ENCODE measurements at places on chromosomes 2 and 18.

GRCh38 chr2:68738906-68739594 lies 4.4 kb downstream of the ARHGAP25 start:
- peak; percentile 18 for DNase-seq

DNA sequence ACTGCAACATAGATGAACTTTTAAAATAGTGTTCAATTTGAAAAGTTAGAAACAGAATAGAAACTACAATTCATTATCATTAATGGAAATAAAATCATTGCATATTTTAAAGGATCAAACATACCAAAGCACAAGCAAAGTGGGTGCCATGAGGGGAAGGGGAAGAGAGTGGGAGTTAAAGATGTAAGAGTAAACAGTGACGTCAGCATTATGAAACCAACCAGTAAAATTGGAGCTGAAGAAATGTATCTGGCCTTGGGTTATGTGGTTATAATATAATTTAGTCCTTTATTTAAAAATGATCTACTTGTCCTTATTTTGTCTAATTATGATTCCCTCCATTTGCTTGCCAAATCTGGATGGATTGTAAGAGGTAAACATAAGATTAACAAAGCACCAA lies 6.0 kb downstream of the LINC00305 start:
- no peak for DNase-seq

GRCh38 chr2:204010628-204011560 lies 74.3 kb downstream of the ICOS start:
- no peak for DNase-seq

DNA sequence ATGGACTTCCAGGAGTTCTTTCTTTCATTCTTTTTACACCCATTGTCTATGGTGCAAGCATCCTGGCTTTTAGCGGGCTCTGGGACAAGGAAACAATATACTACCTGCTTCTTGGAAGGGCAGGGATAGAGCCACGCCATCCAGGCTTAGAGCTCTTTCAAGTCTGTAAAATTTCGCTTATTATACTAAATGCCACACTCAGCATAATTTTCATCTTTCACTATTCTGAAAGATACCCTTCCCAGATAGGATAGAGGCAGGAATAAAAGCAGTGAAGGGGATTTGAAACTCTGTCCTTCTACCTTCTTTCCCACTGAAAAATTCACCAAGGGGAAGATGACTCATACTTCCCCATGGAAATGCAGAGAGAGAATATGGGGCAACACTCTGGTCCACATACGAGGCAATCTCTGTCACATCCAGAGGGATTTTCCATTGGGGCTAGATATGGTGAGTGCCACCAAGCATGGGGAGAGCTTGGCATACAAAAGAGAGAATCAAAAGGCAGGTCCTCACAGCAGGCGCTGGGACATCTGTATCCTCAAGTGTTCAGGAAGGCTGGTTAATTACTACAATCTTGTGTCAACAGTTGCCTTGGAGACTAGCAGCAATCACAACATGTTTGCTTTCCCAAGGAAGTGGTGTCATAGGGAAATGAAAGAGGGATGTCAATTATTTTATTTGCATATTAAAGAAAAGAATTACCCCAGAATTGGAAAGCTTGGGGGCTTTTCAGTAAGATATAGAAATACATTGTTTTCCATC lies 127.6 kb downstream of the TDRD15 start:
- no peak for DNase-seq

- DNase-seq: no peak
These were observed 86.0 kb upstream of the TWIST2 start for GRCh38 chr2:238761868-238762267.

DNA sequence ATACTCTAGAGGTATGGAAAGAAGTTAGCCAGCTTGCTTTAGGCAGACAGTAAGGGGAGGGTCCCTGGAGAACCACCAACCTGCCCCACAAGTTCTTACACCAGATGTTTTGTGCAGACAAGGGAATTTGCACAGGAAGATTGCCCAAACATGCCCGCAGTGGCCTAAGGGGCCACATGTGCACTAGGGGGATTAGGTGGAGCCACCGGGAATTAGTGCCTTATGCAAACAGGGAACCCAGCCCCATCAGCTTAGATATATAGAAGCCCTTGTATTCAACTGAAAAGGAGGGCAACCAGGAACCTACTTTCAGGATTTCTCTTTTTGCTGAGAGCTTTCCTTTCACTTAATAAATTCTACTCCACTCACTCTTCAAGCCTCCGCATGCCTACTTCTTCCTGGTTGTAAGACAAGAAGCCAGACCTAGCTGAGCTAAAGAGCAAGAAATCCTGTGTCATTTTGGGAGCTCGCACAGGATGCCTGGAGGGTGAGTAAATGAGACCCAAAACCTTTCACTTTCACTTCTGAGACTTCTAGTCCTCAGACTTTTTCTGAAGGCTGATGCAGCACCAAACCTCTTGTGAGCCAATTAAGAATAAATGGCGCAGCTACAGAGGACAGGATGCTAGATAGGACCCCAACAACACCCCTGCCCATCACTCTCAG lies 146.3 kb downstream of the GCA start:
- no peak for DNase-seq

GRCh38 chr18:63974991-63975390 lies 5.1 kb downstream of the SERPINB8 start:
- DNase-seq: no peak

- DNase-seq: no peak
These were observed 398.4 kb downstream of the METTL4 start for GRCh38 chr18:2172881-2173280.

- DNase-seq: no peak
These were observed 14.6 kb downstream of the DNAJB2 start for GRCh38 chr2:219293736-219294231.

- DNase-seq: peak; percentile 95
These were observed at the start of gene TAF4B for GRCh38 chr18:26226229-26227050. TSS of gene TAF4B (plus strand) at chr18:26226445. CDS start at chr18:26226934, 489 bp downstream.

DNA sequence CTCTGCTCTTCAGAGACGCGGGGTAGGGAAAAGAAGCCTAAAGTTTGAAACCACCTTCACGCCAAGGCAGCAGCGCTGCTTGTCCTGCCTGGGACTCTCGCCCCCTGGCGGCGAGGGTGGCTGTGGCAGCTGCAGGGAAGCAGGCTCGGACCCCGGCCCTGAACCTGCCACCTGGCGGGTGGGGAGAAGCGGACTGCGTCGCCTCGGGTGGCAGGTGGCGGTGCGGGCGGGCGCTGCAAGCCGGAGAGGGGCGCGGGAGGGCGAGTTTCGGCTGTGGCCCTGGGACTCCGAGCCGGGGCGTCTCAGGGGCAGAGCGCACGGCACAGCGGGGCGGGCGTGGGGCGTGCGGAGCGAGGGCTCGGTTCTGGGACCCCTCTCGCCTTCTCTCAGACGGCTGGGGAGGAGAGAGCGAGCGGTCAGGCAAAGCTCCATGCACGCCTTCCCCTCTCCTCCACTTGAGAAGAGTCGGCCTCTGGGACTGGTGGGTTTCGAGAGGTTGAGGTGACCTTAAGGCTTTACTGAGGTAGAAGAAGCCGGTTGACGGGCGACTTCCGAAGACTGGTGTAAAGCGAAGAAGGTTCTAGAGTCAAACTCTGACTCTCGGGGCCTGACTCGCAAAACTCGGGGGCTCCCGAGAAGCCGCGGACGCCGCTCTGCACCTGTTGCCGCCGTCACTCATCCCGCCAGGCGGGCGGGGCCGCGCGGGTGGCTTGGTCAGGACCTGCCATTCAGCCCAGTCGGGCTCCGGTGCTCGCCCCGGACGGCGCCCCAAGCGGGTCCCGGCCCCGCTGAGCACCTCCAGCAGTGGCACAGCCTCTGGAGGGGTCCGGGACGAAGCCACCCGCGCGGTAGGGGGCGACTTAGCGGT lies 1.1 kb upstream of the BOLL start:
- DNase-seq: peak; percentile 67

DNA sequence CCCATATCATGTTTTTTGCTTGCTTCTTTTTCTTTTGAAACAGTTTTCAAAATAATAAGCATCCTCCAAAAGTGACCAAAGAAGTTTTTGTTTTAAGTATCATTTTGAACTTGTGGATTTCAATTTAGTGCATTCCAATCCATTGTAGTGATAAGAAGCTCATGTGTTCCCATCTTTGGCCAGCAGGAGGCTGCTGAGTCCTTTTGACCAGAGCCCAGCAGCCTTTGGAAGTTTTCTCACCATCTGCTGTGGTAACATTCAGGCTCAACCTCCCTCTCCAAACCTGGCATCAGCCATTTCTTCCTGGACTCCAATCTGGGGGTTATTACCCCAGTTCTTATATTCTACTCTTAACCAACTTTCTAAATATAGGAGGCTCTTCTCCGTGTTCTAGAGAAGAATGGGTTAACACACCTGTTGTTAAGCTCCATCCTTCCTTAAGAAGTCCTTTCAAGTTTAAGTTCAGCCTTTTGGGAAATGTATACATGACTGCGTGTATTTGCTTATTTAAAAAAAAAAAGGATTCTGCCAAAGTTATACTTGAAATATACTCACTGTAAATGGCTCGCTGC lies 39.0 kb upstream of the MAL start:
- peak; percentile 33 for DNase-seq

DNA sequence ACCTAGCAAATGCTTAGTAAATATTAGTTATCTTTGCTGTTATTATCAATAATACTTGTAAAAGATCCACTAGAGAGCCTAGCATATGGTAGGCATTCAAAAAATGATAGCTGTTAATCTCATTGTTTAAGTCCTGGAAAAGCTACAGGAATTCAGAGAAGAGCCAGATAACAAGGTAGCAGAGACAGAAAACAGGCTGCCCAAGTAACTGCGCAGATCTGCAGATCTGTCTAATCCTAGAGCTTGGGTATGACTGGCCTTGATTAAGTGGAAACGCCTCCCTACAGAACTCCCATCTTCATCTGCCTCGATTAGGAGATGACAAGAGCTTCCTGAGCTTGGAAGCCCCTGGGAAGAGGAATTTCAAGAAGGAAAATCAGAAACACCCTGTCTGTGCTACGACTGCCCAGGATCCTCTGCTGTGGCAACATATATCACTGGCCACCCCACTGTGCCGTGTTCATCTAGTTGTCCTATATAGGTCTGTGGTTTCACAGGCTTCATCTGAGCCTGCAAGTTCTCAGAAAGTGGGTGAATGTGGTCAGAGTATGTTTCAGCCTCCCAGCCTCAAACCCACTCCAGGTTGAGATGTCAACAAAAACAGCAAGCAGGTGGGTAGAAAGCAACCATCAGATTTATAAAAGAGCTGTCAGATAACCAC lies 151.5 kb upstream of the PKDCC start:
- DNase-seq: no peak

DNA sequence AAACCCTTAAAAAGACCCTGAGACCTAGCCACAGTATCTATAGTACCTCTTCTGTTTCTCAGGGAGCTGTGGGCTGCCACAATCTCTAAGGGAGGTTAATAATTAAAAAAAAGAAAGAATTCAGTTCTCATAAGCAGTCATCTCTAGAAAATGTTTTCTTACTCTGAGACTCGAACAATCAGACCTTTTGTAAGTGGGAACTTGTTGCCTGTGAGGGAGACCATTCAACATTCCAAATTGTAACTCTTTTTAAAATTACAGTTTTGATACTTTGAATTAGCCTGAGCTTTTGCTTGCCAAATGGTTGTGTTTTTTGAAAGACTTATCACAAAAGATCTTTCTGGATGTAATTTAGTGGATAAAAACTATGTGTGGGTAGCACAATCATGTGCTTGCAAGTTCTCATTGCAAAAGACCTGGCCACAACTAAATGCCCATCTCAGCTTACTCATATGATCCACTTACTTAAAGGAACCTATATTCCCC lies 33.3 kb downstream of the IL1R2 start:
- DNase-seq: no peak

DNA sequence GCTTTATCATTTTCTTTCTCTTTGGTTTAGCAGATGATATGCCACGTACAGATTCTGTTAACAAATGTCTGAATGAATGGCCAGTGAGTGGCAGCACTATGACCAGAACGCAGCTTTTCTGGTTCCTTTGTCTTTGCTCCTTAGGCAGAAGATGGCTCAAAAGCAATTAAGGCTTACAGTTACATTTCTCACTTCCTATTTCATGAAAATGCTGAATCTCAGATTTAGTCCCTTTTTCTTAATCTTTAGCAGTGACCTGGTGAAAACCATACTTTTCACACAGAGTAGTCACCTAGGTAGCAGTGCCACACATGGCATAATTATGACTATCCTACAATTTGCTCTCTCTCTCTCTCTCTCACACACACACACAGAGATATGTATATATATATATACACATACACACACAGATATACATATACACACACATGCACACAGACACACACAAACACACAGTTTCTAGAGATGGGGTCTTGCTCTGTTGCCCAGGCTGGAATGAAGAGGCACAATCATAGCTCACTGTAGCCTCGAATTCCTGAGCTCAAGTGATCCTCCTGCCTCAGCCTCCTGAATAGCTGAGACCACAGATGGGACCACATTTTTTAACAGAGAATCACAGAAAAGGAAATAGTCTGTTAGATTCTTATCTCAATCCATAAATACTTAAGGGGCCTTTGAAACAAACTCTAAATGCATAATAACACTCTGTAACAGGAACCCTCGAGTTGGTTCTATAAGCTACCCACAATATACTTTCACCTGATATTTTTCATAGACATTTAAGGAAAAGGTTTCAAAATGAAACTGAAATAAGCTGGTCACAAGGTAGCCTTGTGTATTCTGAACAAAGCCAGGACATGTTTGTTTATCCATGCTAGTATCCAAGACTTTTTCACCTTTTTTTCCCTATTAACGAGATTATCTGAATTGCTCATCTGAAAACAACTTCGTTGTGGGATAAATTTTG lies 11.6 kb downstream of the PDE6D start:
- no peak for DNase-seq

GRCh38 chr2:128416806-128417205 lies 98.1 kb upstream of the HS6ST1 start:
- DNase-seq: peak; percentile 4

DNA sequence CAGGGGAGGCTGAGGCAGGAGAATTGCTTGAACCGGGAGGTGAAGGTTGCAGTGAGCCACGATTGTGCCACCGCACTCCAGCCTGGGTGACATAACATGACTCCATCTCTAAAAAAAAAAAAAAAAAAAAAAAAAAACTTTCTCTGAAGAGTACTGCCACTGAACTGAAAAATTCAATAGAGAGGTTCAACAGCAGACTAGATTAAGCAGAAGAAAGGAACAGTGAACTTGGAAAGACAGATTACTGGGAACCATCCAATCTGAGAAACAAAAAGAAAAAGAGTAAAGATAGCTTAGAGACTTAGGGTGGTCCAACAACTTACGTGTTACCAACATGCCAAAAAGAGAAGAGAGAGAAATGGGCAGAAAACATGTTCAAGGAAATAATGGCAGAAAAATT lies 138.8 kb downstream of the EML6 start:
- DNase-seq: no peak

DNA sequence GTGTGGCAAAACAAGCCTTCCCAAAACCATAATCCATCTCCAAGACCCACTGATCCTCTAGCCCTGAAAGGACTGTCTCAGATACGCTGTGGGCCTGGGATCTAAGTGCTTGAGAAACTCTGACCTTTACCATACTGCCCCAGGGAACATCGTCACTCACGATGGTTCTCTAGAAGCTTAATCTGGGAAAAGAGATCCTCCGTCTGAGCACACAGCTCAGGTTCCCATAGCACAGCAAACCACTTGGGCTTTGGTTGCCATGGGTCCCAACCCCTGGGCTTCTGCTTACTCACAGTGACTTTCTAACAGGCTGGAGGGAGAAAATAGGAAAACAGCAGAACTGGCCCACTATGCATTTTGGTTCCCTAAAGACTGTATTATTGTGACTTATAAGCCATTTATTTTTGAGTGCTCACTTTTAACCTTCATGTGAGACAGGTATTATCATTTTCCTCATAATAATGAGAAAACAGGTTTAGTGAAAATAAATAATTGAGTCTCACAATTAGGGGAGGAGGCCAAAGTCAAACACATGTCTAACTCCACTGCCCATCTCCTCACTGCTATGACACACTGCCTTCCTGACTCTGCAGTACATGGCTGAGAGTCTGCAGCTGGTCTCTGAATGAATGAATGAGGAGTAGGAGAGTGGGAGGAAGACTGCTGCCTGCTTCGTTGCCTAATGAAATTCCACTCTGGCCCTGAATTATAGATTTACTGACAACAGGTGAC lies 46.7 kb downstream of the REEP1 start:
- DNase-seq: no peak
